Right hindlimb (tissue), 1 donor: ENCODE measurements at places on chromosomes 5 and 9.

GRCh38 chr9:104682642-104683041 is 11.7 kb upstream of the OR13D1 start:
- DNase-seq: no peak

DNA sequence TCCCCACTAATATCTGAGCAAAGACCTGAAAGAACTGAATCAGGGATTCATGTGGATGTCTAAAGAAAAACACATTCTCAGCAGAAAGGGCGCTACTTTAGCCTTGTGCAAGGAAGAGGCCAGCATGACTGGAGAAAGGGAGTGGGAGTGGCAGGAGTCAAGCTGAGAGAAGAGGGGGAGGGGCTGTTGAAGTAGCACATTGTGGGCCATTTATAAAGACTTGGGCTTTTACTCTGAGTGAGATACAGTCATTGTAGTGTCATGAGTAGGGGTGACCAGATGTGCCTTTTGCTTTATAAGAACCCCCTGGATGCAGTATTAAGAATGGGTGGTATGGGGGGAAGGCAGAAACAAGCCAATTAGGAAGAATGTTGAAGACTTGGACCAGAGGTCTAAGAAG is 452.8 kb downstream of the ENC1 start:
- no peak for DNase-seq

- DNase-seq: no peak
These were observed 500.5 kb downstream of the TMEM232 start for GRCh38 chr5:110225949-110226348.

- DNase-seq: no peak
These were observed 264.6 kb upstream of the TAS2R1 start for GRCh38 chr5:9894571-9895301.

- no peak for DNase-seq
These were observed 97.5 kb downstream of the SAXO1 start for GRCh38 chr9:18935541-18935940.

GRCh38 chr9:87069690-87070089 is 122.4 kb upstream of the GAS1 start:
- DNase-seq: no peak

DNA sequence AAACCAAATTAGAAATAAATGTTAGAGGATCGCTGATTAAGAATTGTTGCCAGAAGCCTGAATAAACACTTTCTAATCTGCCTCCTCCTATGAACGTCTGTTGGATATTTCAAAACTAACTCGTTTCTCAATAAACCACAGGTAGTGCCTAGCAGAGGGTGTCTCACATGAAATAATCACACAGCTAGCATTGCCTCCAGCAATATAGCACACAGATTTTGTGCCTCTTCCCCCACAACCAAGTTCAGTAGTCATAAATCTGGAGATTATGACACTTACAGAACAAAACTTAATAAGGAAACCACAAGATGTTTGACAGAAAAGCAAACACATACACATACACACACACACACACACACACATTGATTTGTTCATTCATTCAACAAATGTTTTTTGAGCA is 173.2 kb upstream of the CDH10 start:
- no peak for DNase-seq

DNA sequence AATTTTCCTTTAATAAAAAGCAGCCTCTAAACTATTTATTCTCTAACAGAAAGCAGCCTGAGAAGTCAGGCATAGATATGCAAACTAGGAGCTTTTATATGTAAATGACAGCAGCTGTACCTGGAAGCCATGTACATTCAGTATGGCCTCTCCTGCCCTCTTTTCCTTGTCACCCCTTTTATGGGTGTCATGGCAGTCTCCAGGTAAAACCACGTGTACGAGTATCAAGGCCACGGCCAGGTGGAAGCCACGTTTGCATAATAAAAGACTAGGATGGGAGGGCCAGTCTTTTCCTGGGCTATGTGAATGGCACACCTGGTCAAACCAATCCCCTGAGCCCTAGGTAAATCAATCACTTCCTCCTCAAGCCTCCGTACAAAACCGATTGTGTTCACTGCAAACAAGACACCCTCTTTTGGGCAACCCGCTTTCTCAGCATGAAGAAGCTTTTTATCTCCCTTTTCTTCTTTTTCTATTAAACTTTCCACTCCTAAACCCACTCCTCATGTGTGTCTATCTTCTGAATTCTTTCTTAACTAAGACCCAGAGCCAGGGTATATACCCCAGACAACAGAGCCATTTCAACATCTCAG is 419.5 kb upstream of the CTNND2 start:
- no peak for DNase-seq

DNA sequence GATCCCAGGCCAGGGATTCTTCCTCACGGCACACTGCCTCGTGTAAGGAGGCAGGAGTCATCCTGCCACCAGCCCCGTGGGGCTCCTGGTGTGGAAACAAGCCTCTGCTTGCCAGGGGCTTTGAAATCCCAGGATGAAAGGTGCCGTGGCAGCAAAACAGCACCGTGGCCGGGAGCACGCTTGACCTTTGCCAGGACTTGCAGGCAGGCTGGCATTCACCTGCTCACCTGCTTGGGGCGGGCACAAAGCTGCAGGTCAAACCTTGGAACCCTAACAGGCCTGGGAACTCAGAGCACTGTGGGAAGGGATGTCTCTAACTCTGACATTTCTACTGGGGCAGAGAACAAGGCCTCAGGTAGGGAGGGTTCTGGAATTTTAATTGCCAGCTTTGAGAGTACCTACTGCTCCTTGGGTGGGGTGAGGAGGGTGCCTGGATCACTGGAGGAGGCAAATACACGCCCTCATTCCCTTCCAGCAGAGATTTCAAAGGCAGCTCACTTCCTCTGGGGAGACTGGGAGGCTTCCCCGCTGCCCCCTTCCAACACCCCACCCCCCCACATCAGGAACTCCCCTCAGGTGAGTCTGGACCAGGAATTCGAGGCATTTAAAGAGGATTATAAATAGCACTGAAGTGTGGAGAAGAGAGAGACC is 45.6 kb upstream of the STXBP1 start:
- DNase-seq: no peak

GRCh38 chr9:89577363-89577762 is 27.4 kb upstream of the GADD45G start:
- DNase-seq: no peak

DNA sequence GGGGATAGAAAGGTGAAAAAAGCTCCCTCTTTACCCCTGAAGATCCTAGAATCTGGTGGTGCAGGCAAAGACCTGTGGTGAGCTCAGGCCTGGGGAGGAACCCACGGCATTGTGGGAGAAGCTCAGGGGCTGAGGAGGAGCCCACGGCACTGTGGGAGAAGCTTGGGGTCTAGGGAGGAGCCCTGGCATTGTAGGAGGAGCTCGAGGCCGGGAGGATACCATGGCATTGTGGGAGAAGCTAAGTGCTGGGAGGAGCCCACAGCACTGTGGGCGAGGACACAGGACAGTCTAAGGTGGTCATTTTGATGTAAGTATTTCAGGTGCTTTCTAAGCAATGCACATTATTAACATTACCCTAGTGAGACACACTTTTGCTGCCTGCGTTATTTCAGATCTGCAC is 179.7 kb downstream of the HSD17B3 start:
- DNase-seq: no peak

GRCh38 chr5:6273090-6273735 is 105.1 kb downstream of the MED10 start:
- no peak for DNase-seq

- DNase-seq: no peak
These were observed 219.9 kb downstream of the CDK5RAP2 start for GRCh38 chr9:120360046-120360445.

DNA sequence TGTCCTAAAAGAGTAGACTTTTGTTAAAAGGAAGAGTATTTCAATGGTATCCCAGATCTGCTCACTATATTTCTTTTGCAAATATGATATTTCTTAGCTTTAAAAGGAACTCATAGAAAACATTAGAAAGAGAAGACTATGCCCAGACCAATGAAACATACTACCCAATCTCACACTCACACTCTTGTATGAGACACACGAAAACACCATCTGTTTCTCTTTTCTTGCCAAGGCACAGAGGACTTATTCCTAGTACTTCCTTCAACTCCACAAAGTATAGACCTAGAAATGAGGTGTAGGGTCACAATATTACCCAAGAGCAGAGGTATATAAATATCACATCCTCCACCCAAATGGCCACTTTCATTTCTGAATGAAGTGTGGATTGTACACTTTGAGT is 292.4 kb upstream of the ACO1 start:
- no peak for DNase-seq

GRCh38 chr9:120619751-120620655 is 40.0 kb upstream of the CDK5RAP2 start:
- peak; percentile 48 for DNase-seq

GRCh38 chr5:68217528-68217927 is 2.0 kb downstream of the PIK3R1 start:
- no peak for DNase-seq

GRCh38 chr5:67459253-67459652 is 262.7 kb upstream of the CD180 start:
- DNase-seq: no peak

DNA sequence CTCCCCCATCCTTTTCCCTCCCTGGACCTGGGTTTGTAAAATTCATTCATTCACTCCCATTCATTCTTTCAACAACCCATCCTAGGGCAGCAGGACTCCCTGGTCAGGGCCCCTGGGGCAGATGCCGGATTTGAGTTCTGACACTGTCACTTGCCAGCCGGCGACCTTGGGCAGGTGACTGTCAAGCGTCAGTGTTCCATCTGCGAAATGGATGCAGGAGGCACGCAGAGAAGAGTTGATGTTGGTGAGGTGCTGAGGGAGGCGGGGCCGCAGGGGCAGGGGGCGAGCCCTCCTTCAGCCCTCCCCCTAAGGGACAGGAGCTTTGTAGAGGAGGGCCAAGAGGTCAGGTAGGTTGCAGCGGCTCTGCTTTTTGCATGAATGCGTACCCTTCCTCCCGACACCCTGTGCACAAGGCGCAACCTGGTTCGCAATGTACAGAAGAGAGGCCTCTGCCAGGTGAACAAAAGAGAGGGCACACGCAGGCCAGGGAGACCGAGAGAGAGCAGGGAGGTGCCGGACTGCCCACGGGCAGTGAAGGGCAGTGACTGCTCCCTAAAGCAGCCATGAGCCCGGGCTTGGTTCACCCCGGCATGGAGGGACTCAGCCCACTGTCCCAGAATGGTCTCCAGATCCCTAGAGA is 128.1 kb downstream of the BARX1 start:
- DNase-seq: no peak

- no peak for DNase-seq
These were observed 45.5 kb downstream of the IL31RA start for GRCh38 chr5:55896663-55897062.

GRCh38 chr5:77851176-77852067 is 75.3 kb upstream of the TBCA start:
- peak; percentile 65 for DNase-seq

DNA sequence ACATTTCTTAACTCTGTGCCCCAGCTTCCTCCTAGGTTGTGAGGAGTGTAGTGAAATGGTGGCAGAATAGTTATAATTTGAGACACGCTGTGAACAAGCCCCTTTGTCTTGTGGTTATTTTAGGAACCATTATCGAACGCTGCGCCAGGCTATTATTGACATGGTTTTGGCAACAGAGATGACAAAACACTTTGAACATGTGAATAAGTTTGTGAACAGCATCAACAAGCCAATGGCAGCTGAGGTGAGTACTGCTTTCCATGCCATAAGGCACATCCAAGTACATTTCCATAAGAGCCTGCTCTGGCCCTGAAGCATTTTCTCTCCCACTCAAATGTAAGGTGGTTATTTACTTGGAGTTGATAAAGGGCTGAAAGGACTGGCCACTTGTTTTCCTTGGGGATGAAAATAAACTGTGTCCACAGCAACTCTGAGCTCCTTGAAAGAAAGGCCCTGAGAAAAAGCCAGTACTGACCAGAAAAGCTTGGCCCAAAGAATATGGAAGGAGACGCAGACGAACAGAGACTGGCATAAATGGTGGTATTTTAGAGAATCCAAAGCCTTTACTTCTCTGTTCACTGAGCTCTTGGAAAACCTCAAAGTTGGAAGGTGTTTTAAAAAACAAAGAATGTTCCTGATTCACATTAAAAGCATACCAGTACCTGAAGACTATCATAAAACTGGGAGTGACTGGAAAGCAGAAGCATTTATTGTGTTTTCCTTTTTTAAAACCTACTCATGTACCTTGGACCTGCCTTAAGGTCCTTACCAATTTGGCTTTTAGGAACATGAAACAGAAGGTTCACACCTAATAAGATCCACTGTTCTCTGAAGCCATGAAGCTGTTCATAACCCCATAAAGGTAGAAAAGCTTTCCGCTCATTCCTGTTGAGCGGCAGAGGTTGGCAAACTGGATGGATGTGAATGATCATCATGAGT is 72.2 kb downstream of the WDR41 start:
- no peak for DNase-seq
